ENCODE measurements at places on chromosomes 7 and 10. TPM values are rescaled to one million over a fixed set of nuclear protein-coding genes. Genes with fewer than 3 reads are reported as not detected.

- no peak for DNase-seq
These were observed 1.7 kb upstream of the CHST15 start for GRCh38 chr10:124095096-124095495.

- DNase-seq = no peak
These were observed 254.4 kb upstream of the KLF14 start for GRCh38 chr7:130988443-130988842.

The PEX1 gene
- total RNA-seq = 22.8 TPM

The TAC1 gene
- 3.0 TPM for total RNA-seq

The AGMO gene
- not detected for total RNA-seq

The ASB10 gene
- total RNA-seq = not detected

DNA sequence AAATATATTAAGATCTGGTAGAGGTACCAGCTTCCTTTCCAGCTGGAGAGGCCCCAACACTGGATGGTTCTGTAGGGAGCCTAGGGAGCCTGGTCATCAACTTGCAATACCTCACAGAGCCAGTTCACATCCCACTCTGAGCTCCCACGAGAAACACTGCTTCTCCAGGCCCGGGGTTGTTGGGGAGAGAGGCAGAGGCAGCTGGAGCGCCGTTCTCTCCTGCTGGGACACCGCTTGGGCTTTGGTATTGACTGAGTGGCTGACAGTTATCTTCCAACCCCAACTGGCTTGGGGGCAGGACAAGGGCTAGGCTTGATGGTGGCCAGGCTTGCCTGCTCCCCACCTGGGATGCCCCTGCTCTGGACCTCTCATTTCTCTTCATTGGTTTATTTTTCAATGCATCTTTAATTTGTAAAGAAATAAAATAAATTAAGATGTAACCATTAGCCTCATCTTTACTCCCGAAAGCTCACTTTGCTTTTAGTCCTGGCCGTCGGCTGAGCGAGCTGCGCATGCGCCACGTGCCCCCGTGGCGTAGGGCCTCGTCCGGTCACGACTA lies 10.0 kb upstream of the CHCHD1 start:
- peak; percentile 83 for DNase-seq

The CCDC7 gene
- total RNA-seq = 16.7 TPM

The TSPAN33 gene
- total RNA-seq = 31.5 TPM

GRCh38 chr7:12403287-12404181 lies at the start of gene VWDE:
VWDE (minus strand) TSS chr7:12403865; CDS start chr7:12403716, 149 bp downstream.
- DNase-seq = peak; percentile 76

The NEBL gene
- total RNA-seq = 0.17 TPM

- no peak for DNase-seq
These were observed 276.6 kb downstream of the GPR158 start for GRCh38 chr10:25451401-25451800.

DNA sequence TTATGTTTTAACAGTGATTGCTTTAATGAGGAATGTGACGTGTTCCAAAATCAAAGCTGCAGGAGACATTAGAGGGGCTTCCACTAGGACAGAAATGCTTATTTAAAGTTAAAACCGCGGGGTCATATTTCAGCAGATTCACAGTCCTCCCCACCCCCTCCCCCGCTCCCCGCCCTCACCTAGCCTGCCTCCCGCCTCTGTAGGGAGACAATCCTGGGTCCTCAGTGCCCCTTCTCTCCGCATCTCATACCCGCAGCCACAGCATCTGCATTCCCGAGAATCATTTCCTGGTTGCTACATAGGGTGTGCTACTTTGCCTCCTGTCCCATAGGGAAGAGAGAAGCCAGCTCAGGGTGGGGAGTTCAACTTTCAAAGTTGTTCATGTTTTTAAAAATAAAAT lies 3.1 kb upstream of the DRGX start:
- no peak for DNase-seq

- DNase-seq = no peak
These were observed 413.3 kb downstream of the SFMBT2 start for GRCh38 chr10:6997509-6997908.

The HGF gene
- total RNA-seq = not detected

- DNase-seq = no peak
These were observed 18.1 kb upstream of the CNNM2 start for GRCh38 chr10:102900006-102900405.

DNA sequence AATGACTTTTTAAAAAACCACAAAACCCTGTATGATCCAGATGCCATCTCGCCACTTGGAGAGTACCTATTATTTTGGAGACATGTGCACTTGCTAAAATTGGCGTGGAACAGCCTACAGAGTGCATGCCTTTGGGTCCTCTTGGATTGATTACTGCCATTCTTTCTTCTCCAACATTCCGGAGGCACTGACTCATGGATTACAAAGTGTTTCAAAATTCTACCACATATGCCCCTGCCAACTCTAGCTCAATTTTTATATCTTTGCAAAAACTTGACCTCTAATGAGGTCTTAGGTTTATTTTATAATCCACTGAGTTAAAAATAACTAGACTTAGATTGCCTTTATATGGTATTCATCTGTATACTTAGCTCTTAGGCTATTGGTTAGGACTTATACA lies 55.8 kb upstream of the KIF5B start:
- DNase-seq = no peak

The EXOC6 gene
- 12.6 TPM for total RNA-seq

DNA sequence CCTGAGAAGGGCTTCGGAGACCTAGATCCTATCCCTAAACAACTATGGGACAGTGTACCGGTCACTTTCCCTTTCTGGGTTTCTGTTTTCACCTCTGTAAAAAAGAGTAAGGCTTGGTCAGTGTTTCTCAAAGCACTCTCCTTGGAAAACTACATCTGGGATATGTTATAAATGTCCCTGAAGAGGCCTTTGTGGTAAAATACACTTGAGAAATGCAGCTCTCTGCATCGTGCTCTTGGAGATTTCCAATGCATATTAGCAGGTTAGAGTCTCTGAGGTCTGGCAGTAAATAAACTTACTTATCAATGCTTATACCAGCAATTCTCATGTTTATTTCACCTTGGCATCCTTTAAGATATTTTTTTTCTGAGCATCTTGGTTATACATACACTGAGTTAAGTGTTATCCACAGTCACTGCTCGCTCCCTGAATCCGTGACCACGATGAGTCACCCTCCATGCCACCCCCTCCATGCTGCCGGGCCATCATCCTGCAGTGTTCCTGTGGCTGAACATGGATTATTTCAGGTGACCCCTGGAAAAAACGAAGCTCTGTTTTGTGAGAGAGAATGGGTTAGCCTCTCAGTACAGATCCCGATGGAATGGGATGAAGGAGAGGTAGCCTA lies 3.3 kb upstream of the TBXAS1 start:
- DNase-seq = no peak

DNA sequence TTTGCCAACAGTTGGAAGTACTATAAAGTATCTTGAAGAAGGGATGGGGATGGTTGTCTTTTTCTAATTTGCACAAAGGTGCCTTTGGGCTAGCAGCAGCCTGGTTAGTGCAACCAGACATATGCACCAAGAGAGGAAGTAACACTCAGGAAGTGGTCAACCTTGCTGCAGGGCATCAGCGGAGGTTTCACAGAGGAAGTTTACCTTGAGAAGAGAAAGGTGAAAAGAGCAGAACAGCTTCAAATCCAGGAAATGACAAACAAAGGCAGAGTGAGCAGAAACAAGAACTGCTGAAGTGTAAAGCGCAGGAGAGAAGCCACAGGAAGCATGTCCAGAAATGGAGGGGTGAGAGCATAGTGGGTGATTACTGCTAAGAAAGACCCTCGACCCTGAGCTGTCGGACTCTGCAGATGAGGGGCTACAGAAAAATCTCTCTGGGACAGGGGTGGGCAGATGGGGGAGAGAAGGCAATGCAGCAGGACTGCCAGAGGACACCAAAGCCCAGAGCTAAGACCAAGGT lies 66.9 kb downstream of the STK17A start:
- DNase-seq = peak; percentile 74

GRCh38 chr10:92242910-92243671 lies 47.8 kb downstream of the CPEB3 start:
- peak; percentile 19 for DNase-seq

The ODAD2 gene
- not detected for total RNA-seq

GRCh38 chr10:36738738-36739431 lies 386.5 kb upstream of the ANKRD30A start:
- no peak for DNase-seq

DNA sequence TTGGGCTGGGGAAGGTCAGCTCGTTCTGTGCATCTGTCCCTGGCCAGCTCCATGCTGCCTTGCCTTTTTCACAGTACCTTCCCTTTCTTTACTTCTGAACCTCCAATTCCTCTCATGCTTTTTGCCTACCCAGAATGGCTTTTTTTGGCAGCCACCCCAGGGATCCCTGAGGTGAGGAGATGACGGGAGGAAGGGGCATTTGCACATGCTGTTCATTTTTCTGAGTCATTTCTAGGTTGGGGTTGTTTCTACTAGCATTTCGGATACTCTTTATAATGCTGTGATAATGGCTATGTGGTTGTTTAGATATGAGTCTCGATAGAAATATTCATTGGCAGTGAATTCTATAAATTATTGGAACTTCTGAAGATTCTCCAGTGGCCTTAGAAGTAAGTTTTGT lies 415.1 kb upstream of the FZD8 start:
- DNase-seq = no peak

GRCh38 chr10:124182088-124182541 lies 88.7 kb upstream of the CHST15 start:
- no peak for DNase-seq

DNA sequence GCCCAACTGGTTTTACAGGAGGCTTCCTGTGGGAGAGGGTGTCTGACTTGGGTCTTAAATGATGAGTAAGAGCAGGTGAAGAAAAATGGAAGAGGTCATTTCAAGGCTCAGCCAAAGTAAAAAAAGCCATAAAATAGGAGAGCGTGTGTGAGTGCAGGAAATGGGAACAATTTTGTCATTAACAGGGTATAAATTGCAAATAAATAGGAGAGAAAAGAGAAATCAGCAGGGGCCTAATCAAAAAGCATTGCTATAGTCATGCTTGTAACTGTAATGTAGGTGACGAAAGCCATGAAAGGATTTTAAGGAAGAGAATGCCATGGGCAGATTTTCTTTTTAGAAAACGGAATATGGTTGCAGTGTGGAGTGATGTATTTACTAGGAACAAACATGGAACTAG lies 15.7 kb upstream of the SEMA3A start:
- DNase-seq = no peak

The NOS3 gene
- 8.1 TPM for total RNA-seq

GRCh38 chr10:77350711-77351119 lies 286.9 kb downstream of the KCNMA1 start:
- peak; percentile 36 for DNase-seq

DNA sequence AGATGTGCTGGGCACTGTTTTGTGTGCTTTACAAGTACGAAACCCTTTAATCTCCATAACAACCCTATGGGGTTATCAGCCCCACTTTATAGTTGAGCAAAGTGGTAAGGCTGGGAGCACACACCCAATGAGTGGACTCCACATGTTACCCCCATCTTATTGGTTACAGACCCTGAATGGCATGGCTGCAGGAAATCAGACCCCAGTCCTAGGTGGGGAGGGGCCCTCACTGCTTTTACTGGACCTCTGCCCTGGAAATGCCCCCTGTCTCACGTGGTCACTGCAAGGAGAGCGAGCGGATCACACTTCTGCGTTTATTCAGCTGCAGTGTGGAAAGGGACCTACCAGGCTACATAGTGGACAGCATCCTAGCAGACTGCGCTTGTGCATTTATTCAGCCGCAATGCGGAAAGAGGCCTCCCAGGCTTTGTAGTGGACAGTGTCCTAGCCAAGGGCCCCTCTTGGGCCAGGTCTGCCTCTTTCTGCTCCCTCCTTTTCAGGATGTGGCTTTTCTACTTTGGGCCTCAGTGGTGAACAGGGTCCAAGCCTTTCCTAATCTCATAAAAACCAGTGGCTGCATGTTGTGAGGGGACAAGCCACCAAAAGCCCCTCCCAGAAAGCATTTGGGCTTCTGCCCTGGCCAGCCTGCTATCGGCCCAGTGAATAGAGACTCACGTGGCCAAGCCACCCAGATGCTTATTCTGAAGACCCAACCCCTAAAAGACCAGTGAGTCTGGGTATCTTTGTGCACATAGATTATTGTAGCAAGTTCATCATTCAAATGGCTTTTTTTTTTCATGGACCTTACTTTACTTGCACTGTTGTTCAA lies 405.7 kb upstream of the RNF32 start:
- DNase-seq = no peak

GRCh38 chr10:66964946-66965345 lies 39.1 kb downstream of the LRRTM3 start:
- no peak for DNase-seq

GRCh38 chr10:114329634-114330365 lies 74.5 kb downstream of the AFAP1L2 start:
- DNase-seq = no peak

GRCh38 chr7:69434398-69434815 lies 163.9 kb upstream of the AUTS2 start:
- peak; percentile 1 for DNase-seq

DNA sequence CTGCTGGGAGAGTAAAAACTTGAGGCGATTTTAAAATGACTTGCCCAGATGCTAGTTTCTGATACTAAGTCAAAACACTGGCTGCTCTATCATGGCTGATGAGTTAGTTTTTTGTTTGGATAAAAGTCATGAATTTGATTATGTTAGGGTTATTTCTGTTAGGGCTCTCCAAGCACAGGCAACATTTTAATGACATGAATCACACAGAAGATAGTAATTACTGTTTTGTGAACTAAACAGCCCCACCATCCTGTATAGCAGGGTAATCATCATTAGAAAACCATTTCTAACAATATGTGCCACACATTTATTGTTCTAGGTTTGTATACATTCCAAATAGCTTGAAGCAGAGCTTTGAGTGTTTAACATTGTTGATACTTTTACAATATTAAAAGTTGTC lies 750.3 kb downstream of the ANKRD7 start:
- no peak for DNase-seq

DNA sequence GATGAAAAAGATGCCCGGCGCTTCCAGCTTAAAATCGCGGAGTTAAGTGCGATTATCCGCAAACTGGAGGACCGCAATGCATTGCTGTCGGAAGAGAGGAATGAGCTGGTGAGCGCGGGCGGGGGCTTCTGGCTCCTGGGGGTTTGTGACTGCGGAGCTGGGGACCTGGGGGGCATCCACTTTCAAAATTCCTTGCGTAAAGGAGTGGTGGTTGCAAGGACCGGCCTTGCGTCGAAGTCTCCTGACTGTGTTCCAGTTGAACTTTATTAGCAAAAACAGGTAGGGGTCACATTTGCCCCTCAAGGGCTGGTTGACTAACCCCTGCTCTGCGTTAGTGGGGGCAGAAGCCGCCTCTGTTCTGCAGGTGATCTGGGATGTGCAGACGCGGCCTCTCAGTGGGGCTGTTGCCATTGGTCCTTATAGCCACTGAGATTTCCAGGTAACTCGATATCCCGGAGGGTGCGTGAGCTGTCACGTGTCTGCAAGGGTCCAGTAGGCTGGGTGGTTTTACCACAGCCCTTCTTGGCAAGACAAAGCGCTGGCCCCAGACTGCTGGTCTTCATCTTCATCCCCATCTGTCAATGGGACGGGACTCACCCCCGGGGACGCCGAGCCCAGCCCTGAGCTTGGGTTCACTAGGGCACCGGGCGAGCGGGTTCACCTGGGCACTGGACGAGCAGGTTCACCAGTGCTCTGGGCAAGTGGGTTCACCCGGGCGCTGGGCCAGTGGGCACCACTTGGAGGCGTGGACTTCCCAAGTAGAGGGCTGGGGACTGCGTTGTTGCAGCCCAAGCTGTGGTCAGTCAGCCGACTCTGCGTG lies 51.5 kb upstream of the DPYSL4 start:
- DNase-seq = no peak

The CADPS2 gene
- not detected for total RNA-seq

Measured in activated T-cell treated with anti-CD3 and anti-CD28 coated beads, Interleukin-2, amount 50 U/mL, for 72 hours (primary cell).